Glutamatergic neuron (in vitro differentiated cells): ENCODE measurements at places on chromosomes 7 and 10.

DNA sequence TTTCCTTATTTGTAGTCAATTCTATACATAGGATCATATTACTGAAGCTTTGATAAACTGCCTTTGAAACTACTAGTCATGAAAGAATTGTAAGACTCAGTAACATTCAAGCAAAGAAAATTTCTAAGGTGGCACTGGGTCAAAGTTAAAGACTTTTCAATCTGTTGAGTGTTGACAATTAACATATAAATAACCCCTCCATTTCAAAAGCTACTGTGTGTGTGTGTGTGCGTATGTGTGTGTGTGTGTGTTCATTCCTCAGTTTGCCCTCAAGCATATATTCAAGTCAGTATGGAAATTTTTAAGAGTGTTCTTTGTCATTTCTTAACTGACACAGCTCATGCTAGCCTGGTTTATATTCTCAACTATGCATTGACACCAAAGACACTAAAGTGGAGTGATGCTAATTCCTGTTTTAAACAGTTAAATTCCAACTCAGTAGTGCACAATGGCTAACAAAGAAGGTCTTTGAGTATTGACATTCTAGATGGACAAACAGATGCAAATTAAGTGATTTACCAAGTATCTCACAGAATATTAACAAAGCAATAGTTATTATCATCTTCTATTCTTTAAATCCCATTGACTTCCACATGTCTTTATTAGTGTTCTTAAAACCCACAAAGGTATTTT lies 314.8 kb upstream of the GRM3 start:
- no peak for DNase-seq

- DNase-seq, result no peak
Observed at GRCh38 chr7:122803323-122803722, 82.9 kb downstream of the CADPS2 start.

DNA sequence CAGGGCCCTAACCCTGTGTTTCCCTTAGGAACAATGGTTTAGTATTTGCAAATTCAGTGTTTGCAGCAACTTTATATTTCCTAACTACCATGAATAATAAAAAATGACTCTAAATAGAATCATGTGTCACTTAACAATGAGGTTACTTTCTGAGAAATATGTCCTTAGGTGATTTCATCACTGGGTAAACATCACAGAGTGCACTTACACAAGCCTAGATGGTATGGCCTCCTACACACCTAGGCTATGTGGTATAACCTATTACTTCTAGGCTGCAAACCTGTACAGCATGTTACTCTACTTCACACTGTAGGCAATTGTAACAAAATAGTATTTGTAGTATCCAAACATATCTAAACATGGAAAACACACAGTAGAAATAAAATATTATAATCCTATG lies 1174.6 kb upstream of the LRRTM3 start:
- DNase-seq, result no peak

- DNase-seq, result no peak
Observed at GRCh38 chr10:122084286-122085041, 95.5 kb downstream of the TACC2 start.

DNA sequence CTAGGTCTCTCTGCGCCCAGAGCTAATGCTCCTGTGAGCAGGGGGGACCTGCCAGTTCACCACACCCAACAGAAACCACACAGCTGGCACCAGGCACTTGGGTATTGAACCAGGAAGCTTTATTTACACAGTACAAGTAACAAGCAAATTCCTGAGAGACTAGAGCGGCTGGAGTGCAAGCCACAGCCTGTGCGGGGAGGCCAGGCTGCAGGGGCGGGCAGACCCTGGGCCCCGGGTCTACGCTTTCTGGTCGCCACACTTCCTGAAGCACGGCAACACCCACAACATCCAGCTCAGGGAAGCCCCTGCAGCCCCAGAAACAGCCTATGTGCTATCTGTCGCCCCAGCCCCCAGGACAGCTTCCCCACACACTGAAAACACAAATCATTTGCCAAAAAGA lies 125.0 kb downstream of the FAM53B start:
- no peak for DNase-seq

- DNase-seq, result no peak
Observed at GRCh38 chr7:3861941-3862340, 560.9 kb downstream of the SDK1 start.

GRCh38 chr7:80273327-80273726 lies 138.7 kb downstream of the GNAI1 start:
- DNase-seq, result no peak

DNA sequence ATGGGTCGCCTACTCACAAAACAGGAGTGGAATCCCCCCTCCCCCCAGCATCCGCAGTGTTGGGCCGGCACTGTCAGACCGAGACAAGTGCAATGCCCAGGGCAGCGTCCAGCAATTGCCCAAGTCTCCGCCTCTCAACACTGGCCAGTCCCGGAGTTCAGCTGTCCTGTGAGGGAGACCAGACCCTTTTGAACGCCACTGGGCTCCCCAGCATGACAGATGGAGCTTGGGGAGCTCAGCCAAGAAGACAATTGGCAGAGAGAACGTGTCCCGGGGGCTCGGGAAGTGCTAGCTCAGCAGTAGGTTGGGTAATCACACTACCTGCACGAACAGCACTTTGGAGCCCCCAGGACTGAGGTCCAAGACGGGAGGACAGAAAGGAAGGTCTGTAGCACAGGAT lies 4.7 kb downstream of the COPS6 start:
- no peak for DNase-seq

- DNase-seq, result no peak
Observed at GRCh38 chr10:1130226-1130625, 74.0 kb downstream of the WDR37 start.

- no peak for DNase-seq
Observed at GRCh38 chr10:112989826-112990225, 39.8 kb downstream of the TCF7L2 start.

GRCh38 chr7:114481999-114482398 lies 67.4 kb downstream of the FOXP2 start:
- no peak for DNase-seq

GRCh38 chr7:36045830-36046341 lies 107.2 kb upstream of the EEPD1 start:
- DNase-seq, result peak; percentile 42

DNA sequence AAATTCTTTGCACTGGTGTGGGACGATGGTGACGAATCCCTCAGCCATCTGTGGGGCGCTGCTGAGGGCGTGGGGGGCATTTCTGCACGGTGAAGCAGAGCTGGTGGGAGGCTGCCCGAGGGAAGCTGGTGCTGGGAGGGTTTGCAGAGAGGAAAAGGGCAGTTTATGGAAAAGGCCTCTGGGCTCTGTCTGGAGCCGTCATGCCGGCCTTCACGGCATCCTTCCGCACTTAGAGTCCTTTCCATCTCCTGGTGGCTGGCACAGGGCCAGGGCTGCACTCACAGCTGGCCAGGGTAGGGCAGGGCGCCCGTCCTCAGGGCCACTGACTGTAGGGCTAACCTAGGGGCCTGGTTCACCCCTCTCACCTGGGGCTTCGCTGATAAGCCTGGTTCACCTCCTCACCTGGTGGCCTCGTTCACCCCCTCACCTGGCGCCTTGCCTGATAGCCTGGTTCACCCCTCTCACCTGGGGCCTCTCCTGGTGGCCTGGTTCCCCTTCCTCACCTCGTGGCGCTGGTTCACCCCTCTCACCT lies 598 bp upstream of the AMZ1 start:
- no peak for DNase-seq

- DNase-seq, result no peak
Observed at GRCh38 chr10:44860811-44861736, 50.1 kb upstream of the TMEM72 start.

DNA sequence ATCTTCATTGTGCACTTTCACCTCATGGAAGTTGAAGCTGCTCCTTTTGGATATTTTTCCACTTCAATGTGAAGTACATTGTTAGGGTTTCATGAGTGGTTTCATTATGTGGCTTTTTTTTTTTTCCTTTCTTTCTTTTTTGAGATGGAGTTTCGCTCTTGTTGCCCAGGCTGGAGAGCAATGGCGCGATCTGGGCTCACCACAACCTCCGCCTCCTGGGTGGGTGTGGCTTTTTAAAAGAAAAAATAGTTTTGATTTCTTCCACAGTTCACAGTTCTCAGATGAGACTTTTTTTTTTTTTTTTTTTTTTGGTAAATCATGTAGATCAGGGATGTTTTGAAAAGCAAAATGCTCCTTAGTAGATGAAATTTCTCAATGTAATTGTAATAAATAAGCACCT lies 652.3 kb upstream of the ANKRD30A start:
- DNase-seq, result no peak

- no peak for DNase-seq
Observed at GRCh38 chr7:5183155-5183554, 6.9 kb upstream of the WIPI2 start.

DNA sequence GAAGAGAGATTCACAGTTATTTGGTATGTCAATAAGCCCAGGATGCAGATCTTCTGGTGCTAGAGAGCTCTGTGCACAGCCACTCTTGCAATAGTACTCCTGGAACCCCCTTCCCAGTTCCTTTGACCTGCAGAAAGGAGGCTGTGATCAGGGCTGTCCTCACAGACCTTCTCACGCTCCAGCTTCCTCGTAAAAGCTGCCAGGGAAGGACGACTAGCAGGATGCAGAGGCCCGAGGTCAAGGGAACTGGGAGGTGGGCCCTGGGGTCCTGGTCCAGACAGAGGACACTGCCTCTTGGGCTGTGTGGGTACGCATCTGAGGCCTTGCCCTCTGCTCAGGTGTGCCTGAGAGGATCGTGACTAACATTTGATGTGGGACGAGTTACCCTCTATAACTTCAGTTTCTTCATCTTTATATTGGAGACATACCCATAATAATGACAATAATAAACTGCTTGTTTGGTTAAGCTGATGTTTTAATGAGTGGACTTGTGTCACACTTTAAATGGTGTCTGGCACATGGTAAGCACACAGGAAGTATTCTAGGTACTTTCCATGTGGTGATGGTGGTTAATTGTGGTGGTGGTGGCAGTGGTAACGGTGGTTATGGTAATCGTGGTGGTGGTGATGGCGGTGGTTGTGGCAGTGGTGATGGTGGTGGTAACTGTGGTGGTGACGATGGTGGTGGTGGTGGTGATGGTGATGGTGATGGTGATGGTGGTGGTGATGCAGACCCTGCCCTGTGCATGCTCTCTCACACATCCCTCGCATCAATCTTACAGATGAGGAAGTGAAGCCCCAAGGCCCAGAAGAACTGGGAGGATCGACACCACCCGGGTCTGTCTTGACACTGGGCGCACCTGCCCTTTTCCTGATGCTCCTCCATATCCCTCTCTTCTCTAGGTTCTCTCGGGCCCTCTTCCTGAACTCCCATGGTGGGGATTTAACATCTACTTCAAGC lies 235.2 kb upstream of the GRB10 start:
- DNase-seq, result no peak
